ENCODE measurements at places on chromosomes 3 and 15.

DNA sequence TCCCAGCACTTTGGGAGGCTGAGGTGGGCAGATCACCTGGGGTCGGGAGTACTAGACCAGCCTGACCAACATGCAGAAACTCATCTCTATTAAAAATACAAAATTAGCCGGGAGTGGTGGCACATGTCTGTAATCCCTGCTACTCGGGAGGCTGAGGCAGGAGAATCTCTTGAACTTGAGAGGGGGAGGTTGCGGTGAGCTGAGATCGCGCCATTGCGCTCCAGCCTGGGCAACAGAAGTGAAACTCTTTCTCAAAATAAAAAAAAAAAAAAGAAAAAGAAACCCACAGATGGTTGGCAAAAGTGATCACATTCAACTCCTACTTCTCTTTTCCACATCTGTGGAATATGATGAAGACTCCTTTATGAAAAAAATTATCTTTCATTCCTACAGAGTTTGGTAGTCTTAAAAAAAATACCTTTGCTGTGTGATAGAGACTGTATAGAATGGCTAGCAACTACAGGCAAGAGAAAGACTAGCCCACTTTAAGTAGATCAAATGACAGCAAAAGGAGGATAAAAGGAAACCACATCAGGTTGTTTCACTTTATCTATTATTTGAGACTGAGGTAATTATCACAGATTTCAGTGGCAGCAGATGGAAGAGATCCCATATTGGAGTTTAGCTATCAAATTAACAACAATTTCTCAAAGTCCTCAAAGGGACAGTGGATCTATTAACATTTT lies 172.9 kb upstream of the TSPAN3 start:
- DNase-seq, result no peak

- DNase-seq, result no peak
Measured at GRCh38 chr3:10833855-10834414, 17.9 kb downstream of the SLC6A11 start.

GRCh38 chr3:196569003-196569516 lies 600 bp downstream of the FBXO45 start:
- DNase-seq, result peak; percentile 30

GRCh38 chr3:39344746-39345344 lies 15.3 kb downstream of the CCR8 start:
- no peak for DNase-seq

- DNase-seq, result no peak
Measured at GRCh38 chr15:22813844-22814243, 24.6 kb upstream of the NIPA2 start.

- peak; percentile 40 for DNase-seq
Measured at GRCh38 chr15:79101866-79102581, 11.4 kb upstream of the RASGRF1 start.

DNA sequence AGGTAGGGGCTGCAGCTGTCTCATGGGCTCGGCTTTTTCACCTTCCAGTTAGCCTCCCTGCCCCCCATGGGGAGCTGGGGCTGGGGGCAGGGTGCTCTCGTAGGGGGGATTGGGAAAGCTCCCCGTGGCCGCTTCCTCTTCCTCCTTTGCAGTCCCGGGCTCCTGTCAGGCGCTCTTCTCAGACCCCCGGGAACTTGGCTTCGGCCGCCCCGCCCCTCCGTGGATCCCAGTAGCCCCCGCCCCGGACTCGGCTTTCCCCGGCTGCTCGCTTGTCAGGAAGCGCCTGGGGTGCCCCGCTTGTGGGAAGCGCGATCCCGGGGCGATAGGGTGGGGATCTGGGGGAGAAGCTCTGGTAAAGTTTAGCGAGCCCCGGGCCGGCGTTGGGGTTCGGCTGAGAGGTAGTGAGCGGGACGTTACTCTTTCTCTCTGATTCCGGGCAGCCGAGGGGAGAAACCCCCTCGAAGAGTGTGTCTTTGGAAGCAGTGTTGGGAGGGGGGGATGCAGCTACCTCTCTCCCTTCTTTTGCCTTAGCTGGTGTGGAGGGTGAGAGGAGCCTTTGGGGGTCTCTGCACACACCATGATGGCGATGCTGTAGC lies 611 bp downstream of the PIAS1 start:
- peak; percentile 54 for DNase-seq

DNA sequence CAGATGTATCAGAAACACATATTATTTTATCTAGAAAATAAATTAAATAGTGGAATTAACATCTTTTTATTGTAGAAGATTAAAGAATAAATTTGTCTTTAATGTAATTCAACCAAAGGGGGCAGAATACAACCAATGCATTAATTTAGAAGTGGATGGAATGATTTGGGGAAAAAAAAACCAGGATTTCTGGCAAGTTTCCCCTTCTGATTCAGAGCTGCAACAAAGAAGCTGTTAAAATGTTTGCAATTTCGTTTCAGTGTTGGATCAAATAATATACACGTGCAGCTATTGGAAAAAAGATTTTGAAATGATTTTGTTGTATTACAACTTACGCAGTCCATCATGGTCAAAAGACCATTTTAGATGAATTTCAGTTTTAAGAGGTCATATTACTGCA lies 71.6 kb upstream of the ZNF280D start:
- DNase-seq, result peak; percentile 29

DNA sequence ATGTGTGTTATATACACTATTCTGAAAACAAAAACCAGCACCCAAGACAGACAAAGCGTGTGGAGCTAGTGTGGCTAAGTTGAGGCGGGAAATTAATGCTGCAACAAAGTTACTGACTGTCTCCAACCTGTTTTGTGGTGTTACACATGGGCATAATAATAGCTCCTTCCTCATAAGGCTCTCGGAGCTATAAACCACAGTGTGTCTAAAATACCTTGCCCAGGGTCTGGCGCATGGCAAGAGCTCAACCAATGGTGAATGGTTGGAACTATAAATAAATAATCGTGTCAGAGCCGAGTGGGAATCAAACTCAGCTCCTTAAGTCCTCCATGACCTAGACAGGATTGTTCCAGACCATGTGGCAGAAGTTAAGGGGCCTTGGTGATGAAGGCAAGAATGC lies 35.9 kb upstream of the TFRC start:
- DNase-seq, result no peak

GRCh38 chr3:159130108-159130507 lies 328.3 kb downstream of the MFSD1 start:
- DNase-seq, result peak; percentile 46

DNA sequence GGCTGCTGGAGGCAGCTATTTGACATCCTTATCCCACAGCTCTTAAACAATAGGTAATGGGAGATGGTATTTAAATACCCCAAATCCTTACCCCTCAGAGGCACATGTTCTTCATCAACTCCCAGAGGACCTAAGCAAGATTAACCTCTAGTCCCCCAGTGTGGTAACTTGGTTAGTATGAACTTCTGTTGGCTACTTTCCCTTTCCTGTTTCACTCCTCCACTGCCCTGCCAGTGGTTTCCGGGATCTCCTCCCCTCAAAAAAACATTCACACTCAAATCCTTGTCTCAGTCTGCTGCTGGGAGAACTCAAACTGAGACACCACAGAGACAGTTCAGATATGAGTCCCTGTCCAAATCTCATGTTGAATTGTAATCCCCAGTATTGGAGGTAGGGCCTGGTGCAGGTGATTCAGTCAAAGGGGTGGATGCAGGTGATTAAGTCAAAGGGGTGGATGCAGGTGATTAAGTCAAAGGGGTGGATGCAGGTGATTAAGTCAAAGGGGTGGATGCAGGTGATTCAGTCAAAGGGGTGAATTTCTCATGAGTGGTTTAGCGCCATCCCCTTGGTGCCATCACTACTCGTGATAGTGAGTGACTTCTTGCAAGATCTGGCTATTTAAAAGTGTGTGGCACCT lies 335.0 kb upstream of the CTNNB1 start:
- DNase-seq, result no peak

- DNase-seq, result no peak
Measured at GRCh38 chr3:46293991-46294833, 52.0 kb downstream of the CCR3 start.

DNA sequence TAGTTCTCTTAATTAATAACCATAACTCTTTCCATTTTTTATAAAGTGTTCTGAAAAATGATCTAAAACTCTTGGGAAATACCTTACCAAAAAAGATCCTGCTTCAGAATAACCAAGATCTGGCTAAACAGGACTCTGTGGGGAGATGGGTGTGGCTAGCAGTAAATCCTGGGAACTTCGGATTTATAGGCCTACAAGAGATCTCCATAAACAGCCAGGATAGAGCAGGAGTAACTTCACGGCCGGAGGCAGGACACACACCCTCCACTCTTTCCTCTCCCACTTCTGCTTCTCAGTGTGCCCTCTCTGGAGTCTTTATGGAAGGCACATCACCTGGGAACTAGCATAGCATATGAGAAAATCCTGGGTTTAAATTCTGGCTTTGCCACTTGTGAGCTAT lies 309.4 kb upstream of the SOX2 start:
- no peak for DNase-seq

GRCh38 chr3:70744536-70744935 lies 432.1 kb upstream of the MDFIC2 start:
- no peak for DNase-seq

- DNase-seq, result no peak
Measured at GRCh38 chr3:96236522-96236921, 577.9 kb upstream of the EPHA6 start.

- DNase-seq, result peak; percentile 74
Measured at GRCh38 chr3:111594205-111594604, 941 bp downstream of the ZBED2 start.

DNA sequence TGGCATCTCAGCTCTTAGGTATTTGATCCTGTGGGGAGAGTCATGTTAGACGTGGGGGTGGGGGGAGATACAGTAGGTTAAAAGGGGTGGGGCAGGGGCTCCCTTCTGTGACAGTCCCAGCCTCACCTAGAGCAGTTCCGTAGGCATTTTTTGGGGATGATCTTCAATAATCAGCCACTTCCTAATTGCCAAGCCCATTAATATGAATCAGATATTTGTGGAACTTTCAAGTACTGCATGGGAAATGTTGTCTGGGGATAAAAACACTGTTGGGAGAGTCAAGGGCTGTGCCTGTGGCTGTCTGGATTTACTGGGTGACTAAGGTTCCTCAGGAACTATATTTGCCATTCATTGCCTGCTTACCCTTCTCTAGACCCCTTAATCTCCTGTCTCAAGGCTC lies 9.5 kb downstream of the C3orf52 start:
- no peak for DNase-seq

- DNase-seq, result no peak
Measured at GRCh38 chr3:39021465-39022285, 30.1 kb downstream of the SCN11A start.

DNA sequence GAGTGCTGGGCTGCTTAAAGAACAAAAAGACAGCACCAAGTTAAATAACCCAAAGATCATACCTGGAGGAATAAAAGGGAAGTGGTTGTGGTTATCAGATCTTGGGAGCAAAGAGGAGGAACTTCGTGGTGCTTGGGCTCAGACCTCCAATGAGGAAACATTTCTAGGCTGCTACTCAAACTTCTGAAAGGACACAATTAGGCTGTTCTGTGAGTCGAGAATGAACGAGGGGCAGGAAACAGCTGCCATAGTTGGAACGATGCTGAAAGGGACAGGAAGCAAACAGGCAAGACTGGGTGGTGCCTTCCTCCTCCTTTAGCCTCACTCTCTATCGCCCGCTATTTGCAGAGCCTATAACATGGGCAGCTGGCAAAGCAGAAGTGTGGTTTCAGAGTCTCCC lies 276.3 kb upstream of the ARRDC4 start:
- DNase-seq, result no peak

DNA sequence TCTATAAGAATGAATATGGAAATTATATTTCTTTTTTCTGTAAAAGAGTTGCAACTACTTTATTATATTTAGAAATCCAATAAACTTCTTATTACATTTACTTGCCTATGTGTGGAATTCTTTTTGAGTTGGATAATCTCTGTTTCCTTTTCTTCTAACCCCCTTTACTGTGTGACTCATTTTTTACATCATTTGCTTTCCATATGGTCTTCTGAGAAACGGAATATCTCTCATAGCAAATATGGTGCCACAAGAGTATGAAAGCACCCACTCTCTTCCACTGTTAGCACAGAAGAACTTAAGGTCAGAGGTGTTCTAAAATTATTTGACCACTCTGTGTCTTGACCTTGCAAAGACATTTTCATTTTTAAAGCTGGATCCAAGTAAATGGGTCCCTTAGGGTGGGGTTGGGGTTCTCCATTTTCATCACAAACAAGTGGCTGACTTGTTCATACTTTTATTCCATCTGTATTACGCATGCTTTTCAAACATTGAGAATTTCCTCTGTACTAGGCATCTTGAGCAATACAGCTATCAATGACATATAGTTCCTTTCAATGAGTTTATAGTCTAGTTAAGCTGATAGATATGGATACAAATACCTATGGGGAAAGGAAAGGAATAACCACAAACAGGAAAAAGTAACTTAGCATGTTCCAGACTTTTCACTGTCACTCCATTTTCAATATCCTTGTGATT lies 281.1 kb upstream of the TPRG1 start:
- peak; percentile 57 for DNase-seq

- DNase-seq, result no peak
Measured at GRCh38 chr15:84666373-84666772, 8.4 kb upstream of the NMB start.

DNA sequence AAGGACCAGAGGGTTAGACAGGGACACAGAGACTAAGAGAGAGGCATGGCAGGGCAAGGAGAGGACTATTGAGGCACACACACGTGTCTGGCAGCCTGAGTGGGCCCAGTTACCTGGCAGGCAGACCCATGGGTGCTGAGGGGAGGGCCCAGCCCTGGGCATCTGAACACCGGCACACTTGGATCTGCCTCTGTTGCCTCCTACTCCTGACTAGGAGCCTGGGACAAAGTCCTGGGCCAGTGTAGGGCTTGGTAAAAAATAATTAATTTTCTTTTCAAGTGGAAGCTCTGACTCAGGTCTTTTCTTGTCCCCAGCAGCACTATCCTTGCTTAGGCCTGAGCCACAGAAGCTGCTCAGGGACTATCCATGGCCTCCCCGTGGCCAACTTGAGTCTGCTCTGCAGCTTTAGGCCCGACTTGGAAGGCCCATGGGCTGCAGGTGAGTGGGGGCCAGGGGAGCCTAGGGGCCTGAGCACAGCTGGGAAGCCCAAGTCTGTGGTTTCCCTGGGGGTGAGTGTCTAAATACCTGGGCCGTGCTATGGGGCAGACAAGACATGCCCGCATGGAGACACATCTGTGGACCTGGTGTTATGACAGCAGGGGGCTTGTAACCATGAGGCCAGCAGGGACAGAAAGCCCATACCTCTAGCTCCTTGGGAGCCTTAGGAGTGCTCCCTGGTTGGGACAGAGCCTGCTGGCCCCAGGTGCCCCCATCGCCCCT lies at the start of gene PTH1R:
Gene PTH1R, plus strand, starts transcription at position 316 of the 720 bp plus-strand sequence. CDS start 5,839 bp downstream, outside the sequence.
- DNase-seq, result no peak

DNA sequence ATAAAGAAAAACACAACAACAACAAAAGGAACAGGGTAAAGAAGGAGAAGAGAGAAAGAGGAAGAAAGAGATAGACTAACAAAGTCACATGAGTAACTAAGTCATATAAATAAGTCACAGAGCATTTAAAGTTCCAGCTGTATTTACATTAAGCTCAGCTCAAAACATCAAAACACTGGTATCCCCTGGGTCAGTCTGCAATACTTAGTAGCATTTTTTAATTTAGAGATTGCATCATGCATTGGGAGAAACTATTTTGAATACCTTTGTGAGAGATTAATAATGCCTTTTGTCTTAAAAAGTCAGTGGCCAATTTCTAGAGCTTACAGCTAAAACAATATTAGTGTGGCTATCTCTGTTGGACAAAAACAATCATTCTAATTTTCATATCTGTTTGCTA lies 78.4 kb downstream of the NEK10 start:
- no peak for DNase-seq

GRCh38 chr3:12372741-12373280 lies 83.9 kb downstream of the PPARG start:
- DNase-seq, result no peak

Measured in RPMI7951 (cell line).